ENCODE measurements at places on chromosomes 11 and 22.

- no peak for DNase-seq
Observed at GRCh38 chr11:1171985-1172728, 14.4 kb downstream of the MUC5AC start.

DNA sequence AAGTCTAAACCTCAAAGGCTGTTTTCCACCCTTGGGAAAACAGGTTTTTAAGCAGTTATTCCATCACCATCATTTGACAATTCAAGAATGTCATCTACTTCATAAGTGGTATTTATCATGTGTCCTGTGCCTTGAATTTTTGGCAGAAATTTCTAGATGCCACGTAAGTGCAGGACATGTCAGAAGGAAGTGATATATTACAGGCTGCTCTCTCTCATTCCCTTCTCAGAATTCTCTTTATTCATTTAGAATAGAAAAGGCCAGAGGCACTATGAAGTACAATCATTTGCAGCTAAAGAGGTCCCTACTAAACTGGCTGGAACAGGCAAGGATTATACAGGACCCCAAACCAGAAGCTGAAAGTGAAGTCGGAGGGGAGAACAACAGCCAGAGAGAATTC is 11.9 kb downstream of the RBFOX2 start:
- DNase-seq: no peak

- DNase-seq: no peak
Observed at GRCh38 chr11:4704790-4705334, 278 bp downstream of the MMP26 start.

DNA sequence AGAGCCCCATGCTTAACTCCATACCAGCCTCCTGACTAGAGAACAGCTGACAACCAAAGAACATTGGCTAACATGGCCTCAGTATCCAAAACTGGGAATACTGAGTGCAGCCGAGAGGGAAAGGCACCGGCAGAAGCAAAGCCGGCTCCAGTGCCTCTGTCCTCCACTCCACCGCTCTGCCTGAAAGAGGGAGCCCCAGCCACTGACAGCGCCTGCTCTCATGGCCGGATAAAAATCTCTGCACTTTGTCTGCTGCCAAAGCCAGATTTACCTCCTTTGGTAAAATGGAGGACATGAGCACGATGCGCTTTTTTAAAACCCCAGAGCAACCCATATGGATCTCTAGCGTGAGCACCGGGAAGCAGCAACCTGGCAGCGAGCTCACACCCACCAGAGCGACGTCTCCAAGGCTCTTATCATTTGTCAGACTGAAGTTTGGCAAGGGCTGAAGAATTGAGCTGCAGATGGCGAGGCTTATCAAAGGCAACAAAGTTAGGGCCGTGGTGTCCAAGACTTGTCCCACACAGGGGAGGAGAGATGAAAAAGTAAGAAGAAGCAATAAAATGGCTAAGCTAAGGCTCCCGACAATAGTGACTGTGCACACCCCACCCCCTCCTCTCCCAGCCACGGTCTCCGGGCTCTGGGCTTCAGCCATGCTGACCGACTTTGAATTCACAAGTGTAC is 71.4 kb downstream of the EFCAB6 start:
- no peak for DNase-seq

GRCh38 chr11:15911377-15912044 is 444.8 kb downstream of the SOX6 start:
- DNase-seq: no peak

DNA sequence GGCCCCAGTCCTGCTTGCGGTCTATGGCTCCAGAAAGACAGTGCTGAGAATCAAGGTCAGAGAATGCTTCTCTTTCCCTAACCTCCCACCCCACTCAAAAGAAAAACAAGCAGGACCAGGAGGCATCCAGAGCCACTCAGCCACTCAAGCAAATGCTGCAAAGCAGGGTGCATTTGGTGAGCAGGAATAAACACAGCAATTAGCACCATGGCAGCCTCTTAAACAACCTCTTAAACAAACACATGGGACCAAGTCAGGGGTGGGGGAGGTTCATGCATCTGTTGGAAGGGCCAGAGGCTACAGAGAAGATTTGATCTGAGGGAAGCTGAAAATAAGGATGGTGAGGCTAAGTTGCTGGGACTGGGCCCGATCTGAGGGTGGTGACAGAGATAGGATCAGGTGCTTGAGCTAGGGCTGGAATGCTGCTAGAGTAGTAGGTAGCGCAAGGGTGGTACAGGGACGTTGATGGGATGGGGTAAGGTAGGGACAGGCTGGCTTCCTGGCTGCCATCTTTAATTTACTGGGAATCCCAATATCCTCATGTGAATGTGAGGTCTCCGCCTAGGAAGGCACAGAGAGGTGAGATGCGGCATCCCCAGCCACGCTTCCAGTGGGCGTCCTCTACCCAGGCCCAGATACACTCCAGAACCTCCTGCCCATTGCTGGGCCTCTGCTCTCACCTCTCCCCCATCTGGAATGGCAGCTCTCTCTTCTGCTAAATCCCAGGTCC is 26.6 kb upstream of the LMO1 start:
- no peak for DNase-seq

DNA sequence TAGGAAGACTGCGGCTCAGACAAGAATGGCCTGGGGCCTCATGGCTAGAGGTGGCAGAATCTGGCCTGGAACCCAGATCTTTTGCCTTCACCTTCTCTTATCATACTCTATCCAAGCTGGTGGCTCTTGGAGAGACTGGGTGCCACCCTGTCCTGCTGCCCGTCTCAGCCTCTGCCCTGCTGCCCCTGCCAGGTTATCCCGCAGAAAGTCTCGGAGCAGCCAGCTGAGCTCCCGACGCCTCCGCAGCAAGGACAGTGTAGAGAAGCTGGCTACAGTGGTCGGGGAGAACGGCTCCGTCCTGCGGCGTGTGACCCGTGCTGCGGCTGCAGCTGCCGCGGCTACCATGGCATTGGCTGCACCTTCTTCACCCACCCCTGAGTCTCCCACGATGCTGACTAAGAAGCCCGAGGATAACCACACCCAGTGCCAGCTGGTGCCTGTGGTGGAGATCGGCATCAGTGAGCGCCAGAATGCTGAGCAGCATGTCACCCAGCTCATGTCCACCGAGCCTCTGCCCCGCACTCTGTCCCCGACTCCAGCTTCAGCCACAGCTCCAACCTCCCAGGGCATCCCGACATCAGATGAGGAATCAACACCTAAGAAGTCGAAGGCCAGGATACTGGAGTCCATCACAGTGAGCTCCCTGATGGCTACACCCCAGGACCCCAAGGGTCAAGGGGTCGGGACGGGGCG is 5.9 kb downstream of the INCENP start:
- no peak for DNase-seq

DNA sequence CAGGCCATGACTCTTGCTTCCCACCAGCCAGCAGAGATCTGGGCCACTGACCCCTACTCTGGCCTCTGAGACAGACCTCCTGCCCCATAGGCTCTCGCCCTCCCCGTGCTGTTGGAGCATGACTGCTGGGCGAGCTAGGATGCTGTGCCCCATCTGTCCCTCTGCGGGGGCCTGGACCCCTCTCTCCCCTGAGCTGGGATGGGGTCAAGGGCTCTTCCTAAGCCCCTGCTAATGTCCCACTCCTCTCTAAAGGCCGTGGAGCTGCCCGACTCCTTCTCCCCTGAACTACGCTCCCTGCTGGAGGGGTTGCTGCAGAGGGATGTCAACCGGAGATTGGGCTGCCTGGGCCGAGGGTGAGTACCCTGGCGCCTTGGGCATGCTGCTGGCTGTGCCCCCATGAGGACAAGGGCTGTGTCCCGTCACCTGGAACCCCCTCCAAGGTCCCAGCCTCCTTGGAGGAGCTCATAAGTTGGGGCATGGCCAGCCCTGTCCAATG is 6.2 kb upstream of the ANKRD13D start:
- DNase-seq: no peak

DNA sequence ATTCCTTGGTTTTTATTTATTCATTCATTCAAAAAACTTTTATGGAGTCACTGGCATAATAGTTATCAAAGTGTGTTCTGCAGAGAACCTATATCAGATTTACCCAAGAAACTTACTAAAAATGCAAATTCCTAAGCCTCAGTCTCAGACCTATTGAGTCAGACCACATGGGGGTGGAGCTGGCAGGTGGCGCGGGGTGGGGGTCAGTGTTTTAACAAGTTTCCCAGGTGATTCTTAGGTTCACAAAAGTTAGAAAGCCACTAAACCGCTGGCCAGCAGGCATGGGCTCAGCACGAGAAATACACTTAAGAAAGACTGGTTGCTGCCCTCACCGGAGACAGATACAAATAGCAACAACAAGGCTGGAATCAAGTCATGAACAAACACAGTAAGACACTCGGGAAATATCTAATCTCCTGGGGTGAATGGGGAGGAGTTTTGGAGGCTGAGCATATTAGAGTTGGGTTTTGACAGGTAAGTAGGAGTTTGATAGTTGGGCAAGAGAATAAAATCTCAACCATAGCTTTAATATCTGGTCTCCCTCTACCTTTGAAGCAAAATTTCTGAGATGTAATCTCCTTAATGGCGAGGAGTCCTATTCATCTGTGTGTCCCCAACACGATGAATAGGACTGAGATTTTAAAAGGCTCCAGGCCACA is 167.5 kb upstream of the NECTIN1 start:
- no peak for DNase-seq

GRCh38 chr11:330307-330693 is 9.6 kb upstream of the IFITM3 start:
- no peak for DNase-seq

DNA sequence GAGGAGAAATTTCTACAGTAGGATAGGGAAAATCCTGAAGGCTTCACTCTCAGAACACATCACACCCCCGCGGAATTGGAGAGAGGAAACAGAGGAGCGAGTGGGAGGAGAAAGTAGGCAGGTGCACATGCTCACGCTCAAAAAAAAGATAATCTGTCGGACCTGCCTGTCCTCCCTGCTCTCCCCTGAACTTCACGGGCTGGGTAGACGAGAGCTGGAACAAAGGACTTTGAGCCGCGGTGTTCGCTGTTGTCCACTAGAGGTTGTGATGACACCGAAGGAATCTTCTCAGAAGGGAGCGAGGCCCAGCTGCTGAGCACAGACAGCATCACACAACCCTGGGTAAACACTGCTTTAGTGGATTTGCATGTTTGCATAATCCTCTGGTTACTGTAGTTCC is 5.0 kb downstream of the SEZ6L start:
- DNase-seq: no peak

GRCh38 chr22:20865875-20866445 is 7.2 kb downstream of the SNAP29 start:
- DNase-seq: no peak

- DNase-seq: no peak
Observed at GRCh38 chr11:11397036-11397415, 44.0 kb upstream of the CSNK2A3 start.

DNA sequence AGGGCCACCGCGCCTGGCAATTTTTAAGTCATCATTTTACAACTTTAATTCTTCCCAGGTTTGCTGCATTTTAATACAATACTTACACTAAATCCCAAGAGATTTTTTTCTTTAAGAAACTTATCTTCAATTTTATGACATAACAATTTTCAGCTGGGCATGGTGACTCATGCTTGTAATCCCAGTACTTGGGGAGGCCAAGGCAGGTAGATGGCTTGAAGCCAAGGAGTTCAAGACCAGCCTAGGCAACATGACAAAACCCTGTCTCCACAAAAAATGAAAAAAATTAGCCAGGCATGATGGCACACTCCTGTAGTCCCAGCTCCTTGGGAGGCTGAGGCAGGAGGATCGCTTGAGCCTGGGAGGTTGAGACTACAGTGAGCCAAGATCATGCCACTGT is 38.8 kb downstream of the CLDN25 start:
- no peak for DNase-seq

DNA sequence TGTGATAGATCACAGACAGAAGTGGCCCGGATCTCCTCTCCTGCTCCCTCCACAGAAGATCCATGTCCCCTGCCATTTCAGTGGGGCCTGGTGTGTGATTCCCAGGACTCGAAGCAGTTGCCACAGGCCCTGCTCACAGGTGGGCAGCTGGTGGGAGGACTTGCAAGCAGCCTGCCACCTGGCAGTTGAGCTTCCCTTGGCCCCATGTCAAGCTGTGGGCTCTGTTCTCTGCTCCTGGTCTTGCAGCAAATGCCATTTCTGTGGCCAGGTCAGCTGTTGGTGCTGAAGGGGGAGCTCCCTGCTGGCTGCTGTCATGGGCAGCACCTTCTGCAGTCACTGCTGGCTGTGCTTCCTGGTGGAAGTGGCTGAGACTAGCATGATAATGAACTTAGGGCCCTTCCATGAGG is 59.1 kb upstream of the SLC22A12 start:
- no peak for DNase-seq

DNA sequence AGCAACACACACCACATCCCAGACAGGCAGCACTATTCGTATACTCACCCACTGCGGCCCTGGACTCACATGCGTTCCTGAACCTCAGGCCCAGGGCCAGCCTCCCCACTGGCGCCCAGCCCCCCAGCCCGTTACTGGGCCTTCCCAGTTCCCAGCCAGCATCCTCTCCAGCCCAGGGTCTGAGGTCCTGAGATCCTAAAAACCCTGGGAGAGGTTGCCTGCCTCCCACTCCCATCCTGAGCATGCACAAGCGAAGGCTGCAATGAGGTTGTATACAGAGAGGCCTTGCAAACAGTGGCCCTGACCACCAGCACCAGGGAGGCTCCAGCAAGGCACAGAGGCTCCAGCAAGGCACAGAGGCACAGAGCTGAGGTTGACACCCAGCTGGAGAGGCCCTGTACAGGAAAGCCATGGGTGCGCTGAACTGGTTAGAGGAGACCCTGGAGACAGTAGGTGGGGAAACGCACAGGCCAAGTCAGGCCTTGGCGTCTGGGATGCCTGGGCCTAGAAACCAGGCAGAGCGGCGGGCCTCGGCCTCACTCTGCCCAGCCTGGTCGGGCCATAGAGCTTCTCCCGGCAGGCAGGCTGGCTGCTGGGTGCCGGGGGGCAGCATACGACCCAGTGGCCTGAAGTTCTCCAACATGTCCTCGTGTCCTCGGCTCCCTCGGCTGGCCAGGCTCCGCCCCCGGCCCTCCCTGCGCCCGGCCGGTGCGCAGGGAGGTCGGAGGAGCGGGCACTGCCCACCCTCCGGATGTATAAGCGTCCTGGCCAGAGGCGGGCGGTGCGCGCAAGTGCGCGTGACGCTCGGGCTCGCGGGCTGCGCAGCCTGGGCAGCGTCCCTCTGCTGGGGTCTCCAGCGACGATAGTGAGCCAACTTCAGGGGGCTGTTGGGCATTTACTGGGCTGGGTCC is 2.3 kb upstream of the TBX1 start:
- DNase-seq: no peak

- DNase-seq: peak; percentile 77
Observed at GRCh38 chr11:95089620-95090542, at the start of gene ENDOD1. Gene ENDOD1 (plus strand): TSS chr11:95089846. CDS start chr11:95089928, 82 bp downstream.

DNA sequence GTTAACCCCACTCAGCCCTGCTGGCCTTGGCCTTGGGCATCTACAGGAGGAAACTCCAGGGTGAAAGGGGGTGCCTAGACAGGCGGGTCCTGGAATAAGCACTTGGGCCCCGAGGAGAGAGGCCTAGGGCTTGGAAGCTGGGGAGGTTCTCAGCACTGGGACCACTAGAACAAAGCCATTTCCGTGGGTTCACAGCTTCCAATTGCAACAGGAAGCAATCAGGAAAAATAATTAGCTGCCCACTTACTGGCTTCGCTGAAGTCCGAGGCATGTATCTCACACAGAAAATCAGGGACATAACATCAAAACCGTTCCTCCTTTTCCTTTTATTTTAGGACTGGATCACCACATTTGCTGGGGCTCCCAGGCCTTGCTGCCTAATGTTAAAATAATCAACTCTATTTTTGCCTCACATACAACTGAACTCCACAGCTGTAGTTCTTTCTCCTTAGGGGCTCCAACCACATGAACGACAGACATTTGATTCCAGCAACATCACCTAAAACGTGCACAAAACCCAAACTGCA is 161.1 kb upstream of the GRK3 start:
- DNase-seq: no peak
